ENCODE measurements at places on chromosomes 4 and X.

- DNase-seq, result no peak
These were observed 20.4 kb upstream of the FHL1 start for GRCh38 chrX:136126872-136127406.

GRCh38 chr4:54082168-54082567 is 17.8 kb upstream of the CHIC2 start:
- no peak for DNase-seq

- DNase-seq, result no peak
These were observed 5.7 kb downstream of the MSX1 start for GRCh38 chr4:4864940-4865704.

GRCh38 chr4:165553221-165553810 is 174.5 kb downstream of the CPE start:
- DNase-seq, result no peak

GRCh38 chrX:4708970-4709760 is 995.7 kb upstream of the PRKX start:
- DNase-seq, result no peak
